ENCODE measurements at places on chromosomes 5 and 9.

DNA sequence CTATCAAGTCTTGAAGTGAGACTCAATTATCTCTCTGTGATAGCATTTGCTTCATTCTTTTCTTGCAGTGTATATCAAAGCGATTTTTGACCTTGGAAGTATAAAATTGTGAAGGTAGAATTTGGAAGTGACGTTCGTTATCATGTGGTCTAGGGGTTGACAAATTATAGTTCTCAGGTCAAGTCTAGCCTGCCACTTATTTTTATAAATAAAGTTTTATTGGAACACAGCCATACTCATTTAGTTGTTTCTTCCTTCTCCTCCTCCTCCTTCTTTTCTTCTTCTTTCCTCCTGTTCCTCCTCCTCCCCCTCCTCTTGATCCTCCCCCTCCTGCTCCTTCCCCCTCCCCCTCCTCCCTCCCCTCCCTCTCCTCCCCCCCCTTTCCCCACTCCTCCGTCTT, 38.0 kb downstream of the LRRTM2 start:
- DNase-seq, result no peak

- no peak for DNase-seq
Measured at GRCh38 chr5:3139499-3139931, 388.0 kb upstream of the IRX2 start.

DNA sequence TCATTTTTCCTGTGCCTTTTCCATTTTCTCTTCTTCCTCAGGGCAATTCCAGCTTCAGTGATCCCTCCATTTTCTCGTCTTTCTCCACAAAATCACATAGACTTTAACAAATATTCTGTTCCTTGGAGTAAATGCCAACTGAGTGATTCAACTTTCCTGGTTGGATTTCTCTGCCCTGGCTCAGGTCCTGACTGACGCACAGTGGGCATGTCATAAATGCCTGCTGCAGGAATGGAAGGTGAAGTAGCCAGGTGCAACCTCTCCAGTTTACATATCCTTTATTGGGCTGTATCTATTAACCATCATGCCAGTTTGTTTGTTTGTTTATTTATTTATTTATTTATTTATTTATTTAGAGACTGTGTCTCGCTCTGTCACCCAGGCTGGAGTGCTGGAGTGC, 95.1 kb downstream of the MEF2C start:
- DNase-seq, result no peak

DNA sequence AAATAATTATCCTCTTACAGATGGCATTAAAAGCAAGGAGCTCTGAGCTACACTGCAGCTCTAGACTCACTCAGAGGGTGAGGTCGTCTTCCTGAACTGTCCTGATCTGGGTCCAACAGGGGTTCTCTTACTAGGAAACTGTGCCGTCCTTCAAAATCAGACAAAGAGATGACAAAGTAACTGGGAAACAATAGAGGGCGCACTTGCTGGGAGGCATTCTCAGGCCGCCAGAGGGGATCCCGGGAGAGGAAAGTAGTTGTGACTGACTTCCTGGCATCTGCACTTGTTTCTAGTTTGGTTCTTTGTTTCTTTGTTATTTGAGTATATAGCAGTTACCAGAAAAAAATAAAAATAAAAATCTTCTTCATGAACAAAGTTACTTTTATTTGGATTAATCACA, 142.9 kb upstream of the MSX2 start:
- no peak for DNase-seq

DNA sequence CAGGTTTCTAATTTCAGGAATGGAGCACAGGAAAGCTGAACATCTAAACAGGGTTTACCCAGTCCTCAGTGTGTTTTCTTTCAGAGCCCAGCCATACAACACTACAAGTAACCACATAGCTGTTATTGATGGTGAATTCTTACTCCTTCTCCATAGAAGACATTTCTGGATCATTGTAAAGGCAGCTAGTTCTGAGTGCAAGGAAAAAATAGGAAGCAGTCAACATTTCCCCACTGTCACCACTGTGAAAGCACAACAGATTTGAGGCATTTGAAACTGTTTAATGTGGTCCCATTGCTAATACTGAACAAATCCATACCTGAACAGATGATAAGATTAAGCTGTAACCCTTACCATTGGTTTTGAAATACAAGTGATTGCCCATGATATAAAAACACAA, 145.0 kb upstream of the PCA3 start:
- DNase-seq, result no peak

GRCh38 chr9:73183428-73183827, 31.8 kb downstream of the ANXA1 start:
- no peak for DNase-seq

GRCh38 chr9:89376741-89377351, 58.5 kb downstream of the SECISBP2 start:
- no peak for DNase-seq

DNA sequence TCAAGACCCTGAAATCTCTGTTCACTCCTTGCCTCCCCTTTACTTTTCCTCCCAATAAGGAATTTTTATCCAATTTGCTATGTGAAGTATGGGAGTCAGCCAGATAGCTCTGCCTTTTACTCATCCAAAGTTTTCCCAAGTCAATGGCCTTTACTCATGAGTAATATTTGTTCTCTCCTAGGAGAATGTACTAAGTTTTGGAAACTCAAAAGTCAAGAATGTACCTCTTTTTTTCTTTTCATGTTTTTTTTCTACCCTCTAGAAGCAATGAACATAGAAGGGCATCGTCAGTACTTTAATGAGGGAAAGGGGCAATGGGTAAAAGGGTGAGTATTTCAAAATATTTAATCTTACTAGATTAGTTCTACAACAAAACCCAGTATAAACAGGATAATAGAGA, 140.2 kb upstream of the SGCD start:
- DNase-seq, result no peak
